CD4-positive, alpha-beta T cell (primary cell): ENCODE measurements at places on chromosomes 5 and 9. TPM values are rescaled to one million over a fixed set of nuclear protein-coding genes. Genes with fewer than 3 reads are reported as not detected.

The DOK3 gene
- total RNA-seq = 1.4 TPM

DNA sequence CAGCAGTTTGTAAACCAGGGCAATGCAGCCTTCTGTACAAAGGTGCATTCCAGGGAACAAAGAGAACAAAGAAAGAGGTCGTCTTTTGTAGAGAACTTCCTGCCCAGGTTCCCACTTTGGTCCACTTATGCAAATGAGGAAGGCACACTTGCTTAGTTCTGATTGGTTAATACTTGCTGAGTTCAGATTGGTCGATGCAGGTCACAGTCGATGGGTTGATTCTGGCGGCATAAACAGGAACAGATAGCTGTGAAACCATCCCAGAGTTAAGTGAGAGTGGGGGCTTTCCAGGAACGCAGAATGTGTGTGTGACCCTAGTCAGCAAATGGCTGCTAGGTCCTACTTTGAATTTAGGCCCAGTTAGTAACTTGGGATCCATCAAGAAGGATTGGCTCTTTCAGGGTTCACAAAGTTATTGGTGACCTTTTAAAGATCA lies 1.8 kb upstream of the ADAMTS13 start:
- H3K4me1 ChIP-seq = peaks cover 32% of the 10 kb centered on the region
- H3K4me3 ChIP-seq = no peak overlapping the region

The CARTPT gene
- total RNA-seq = not detected

The GPR21 gene
- total RNA-seq = 0.89 TPM

DNA sequence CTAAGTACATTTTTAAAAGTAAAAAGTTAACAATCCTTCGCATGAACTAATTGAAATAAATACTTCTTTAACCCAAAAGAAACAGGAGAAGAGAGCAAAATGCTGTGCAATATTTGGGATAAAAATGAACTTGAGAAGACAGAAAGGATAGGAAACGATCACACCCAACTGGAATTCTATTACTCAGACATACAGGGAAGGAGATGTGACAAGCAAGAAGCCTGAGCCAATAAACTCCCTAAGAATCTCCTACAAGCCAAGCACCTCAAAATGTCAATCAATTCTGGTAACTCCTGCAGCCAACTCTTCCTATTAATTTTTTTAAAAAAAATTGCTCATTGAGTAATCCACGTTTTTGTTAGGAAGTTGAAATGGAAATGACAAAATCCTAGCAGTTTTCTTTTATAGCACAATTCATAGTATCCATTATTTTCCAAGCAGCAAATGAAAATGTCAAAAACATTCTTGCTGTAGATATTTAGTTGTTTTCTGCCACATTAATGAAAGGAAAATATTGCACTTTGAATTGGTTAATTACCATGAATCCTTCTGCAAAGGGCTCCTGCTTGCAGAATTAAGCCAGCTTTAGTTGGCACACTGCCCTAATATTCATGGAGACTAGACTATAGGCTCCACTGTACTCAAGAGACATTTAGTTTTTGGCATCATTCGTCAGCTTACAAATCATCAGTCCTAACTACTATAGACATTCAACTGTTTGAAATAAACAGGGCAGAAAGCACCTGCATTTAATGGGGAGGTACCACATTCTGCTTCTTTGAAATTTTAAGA lies 89.0 kb downstream of the RFX3 start:
- DNase-seq = no peak
- no peaks in the 10 kb centered on the region for H3K27me3 ChIP-seq
- no peak overlapping the region for H3K27ac ChIP-seq
- no peaks in the 10 kb centered on the region for H3K4me1 ChIP-seq

The EPB41L4A gene
- total RNA-seq = not detected

DNA sequence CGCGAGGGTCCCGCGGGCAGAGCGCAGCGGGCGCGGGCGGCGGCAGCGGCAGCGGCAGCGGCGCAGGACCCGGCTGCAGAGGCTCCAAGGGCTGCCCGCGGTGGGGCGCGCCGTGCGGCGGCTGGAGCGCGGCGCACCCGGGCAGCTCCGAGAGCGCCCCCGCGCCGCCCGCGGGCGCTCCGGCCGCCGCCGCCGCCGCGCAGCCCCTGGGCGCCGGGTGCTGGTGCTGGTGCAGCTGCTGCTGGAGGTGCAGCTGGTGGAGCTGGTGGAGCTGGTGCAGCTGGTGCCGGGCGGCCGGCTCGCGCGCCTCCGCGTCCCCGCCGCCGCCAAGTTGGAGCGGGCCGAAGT lies 644 bp downstream of the IER5L start:
- peaks cover 8% of the 10 kb centered on the region for H3K27me3 ChIP-seq
- H3K27ac ChIP-seq = no peak overlapping the region
- no peak for DNase-seq
- no peaks in the 10 kb centered on the region for H3K36me3 ChIP-seq

- H3K4me3 ChIP-seq = no peak overlapping the region
- peaks cover 23% of the 10 kb centered on the region for H3K36me3 ChIP-seq
- DNase-seq = no peak
These were observed 8.6 kb downstream of the NINJ1 start for GRCh38 chr9:93125331-93125894.

- H3K36me3 ChIP-seq = peaks cover 5% of the 10 kb centered on the region
- peak overlapping the region; percentile 95 for H3K27ac ChIP-seq
- H3K27me3 ChIP-seq = no peaks in the 10 kb centered on the region
These were observed 596 bp upstream of the CDC37L1 start for GRCh38 chr9:4678679-4679267.

- no peak for DNase-seq
- H3K4me1 ChIP-seq = no peaks in the 10 kb centered on the region
- H3K27ac ChIP-seq = no peak overlapping the region
- no peak overlapping the region for H3K4me3 ChIP-seq
- no peaks in the 10 kb centered on the region for H3K36me3 ChIP-seq
These were observed 53.9 kb downstream of the ZNF474 start for GRCh38 chr5:122183098-122183787.

- no peaks in the 10 kb centered on the region for H3K4me1 ChIP-seq
- H3K27me3 ChIP-seq = no peaks in the 10 kb centered on the region
- DNase-seq = no peak
- no peak overlapping the region for H3K27ac ChIP-seq
- H3K36me3 ChIP-seq = no peaks in the 10 kb centered on the region
These were observed 297.7 kb downstream of the CSNK1G3 start for GRCh38 chr5:123809594-123810221.

DNA sequence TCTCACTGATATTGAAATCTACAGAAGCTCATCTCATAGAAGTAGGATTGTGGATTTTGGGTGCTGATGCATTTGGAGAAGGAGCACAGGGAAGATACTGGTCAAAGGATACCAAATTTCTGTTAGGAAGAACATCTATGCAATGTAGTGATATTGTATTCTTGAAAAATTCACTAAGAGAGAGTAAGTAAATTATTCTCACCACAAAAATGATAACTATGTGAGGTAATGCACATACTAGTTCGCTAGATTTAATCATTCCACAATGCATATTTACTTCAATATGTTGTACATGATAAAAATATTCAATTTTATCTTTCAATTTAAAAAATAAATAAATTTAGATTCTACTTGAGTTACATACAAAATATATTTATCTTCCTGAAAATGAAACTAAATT lies 2040.5 kb upstream of the C9orf72 start:
- no peak overlapping the region for H3K27ac ChIP-seq
- H3K36me3 ChIP-seq = no peaks in the 10 kb centered on the region
- H3K4me1 ChIP-seq = no peaks in the 10 kb centered on the region
- H3K27me3 ChIP-seq = no peaks in the 10 kb centered on the region
- no peak overlapping the region for H3K4me3 ChIP-seq

The MYO10 gene
- total RNA-seq = not detected

- no peak for DNase-seq
- no peak overlapping the region for H3K27ac ChIP-seq
- no peak overlapping the region for H3K4me3 ChIP-seq
- H3K27me3 ChIP-seq = no peaks in the 10 kb centered on the region
These were observed 5.1 kb upstream of the FBXO38 start for GRCh38 chr5:148378670-148379069.

The SHC3 gene
- not detected for total RNA-seq
